ENCODE measurements at places on chromosomes 11 and 22.

- no peak for DNase-seq
These were observed 68.8 kb upstream of the SCUBE2 start for GRCh38 chr11:9160166-9160565.

DNA sequence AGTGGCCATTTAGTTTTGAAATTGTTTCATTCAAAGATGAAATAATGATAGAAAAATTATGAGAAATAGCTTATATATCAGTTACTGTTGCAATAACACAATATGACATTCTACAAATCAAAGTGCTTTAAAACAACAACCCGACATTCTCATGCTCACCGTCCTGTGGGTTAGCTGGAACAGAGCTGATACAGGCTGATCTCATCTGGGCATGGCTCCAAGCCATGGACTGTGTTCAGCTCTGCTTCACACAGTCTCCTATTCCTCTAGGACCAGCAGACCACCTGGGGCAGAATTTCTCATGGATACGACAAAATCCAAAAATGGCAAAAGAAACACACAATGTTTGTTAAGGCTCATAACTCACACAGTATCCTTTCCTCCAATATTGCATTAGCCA lies 178.6 kb downstream of the CNTN5 start:
- no peak for DNase-seq

DNA sequence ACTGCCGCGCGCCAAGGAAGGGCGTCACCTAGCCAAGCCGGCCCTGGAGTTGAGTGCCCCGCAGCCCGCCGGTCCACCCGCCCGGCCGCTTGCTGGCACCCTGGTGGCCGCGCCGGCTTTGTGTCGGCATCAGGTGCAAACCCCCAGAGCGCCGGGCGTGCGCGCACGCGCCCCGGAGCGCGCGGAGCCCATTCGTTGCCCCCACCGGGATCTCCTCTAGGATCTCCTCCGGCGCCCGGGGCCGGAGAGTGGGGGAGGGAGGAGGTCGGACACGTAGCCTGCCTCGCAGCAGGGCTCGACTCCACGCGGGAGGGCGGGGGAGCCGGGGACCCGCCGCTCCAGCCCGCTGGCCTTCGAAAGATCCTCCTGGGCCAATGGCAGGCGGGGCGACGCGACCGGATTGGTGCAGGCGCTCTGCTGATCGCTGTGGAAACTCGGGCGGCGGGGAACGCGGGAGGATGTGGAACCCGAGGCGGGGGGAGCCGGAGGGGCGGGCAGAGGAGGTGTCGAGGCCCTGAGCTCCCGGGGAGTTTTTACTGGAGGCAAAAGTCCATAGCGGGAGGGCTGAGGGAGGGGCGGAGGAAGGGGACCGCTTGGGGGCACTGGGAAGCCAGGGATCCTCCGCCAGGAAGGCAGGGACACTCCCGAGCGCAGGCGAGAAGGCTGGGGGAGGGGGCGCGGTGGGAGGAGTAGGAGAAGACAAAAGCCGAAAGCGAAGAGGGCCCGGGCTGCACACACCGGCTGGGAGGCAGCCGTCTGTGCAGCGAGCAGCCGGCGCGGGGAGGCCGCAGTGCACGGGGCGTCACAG lies at the start of gene FADS2:
Gene FADS2, plus strand, starts transcription at position 730 of the 808 bp plus-strand sequence. CDS start 91 bp downstream, outside the sequence.
- DNase-seq: peak; percentile 35

DNA sequence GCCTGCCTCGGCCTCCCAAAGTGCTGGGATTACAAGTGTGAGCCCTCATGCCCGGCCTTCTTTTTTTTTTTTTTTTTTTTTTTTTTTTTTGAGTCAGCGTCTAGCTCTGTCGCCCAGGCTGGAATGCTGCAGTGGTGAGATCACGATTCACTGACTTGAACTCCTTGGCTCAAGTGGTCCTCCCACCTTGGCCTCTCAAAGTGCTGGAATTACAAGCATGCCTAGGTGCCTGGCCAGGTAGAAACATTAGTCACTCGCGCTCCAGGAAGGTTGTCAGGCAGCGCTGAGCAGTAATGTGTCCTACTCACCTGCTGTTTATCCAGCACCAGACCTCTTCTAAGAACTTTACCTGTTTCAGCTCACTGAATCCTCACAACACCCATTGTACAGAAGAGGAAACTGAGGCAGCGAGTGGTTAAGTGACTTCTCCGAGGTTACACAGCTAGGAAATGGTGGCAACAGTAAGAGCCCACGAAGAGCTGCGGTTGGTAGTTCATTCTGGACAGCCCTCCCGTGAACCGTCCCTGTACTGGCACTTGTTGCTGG lies 496 bp upstream of the CST6 start:
- no peak for DNase-seq

GRCh38 chr11:131409345-131409744 lies 38.9 kb downstream of the NTM start:
- DNase-seq: no peak

- no peak for DNase-seq
These were observed 16.2 kb upstream of the CTTN start for GRCh38 chr11:70381872-70382861.

DNA sequence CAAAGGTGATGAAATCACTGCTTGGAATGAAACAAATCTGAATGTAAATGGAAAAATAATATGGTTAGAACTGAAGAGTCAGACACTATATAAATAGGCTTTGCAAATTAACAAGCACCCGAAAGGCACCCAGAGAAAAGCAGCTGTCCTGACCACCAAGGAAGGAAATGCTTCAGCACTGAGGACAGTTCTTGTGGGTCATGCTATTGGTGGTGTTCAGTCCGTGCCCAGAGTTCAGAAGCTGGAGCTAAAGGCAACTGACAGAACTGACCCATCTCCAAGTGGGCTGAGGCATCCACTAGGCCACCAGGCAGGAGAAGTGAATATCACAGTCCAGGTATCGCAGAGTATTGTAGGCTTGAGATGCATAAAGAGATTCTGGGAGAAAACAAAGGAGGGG lies 208.9 kb downstream of the OPCML start:
- no peak for DNase-seq

GRCh38 chr11:33419924-33420323 lies 162.7 kb downstream of the HIPK3 start:
- no peak for DNase-seq

DNA sequence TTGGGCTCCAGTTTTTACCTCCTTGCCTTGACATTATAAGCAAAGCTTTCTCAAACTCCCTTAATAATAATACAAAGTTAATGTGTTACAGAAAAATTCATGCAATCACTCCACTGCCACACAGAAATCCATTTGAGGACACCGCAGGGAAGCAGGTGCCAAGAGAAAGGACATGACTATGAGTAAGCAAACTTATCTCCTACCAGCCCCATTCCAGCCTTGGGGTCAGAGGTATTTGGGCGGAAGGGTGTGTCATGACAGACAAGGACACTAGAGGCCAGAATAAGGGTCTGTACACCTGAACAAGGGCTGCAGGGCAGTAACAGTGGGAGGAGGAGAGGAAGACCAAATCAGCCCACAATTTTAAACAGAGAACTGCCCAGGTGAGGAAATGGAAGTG lies 5.9 kb downstream of the GNG3 start:
- DNase-seq: no peak

DNA sequence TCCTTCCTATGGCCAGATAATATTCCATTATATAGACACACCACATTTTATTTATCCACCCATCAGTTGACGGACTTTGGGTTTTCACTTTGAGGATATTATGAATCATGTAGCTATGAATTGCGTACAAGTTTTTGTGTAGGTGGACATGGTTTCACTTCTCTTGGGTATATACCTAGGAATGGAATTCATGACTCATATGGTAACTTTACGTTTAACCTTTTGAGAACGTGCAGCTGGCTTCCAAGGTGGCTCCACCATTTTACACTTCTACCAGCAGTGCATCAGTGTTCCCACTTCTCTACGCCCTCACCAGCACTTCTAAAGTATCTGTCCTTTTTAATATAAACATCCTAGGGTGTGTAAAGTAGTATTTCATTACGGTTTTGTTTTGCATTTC lies 112.0 kb downstream of the PLEKHA7 start:
- no peak for DNase-seq

GRCh38 chr11:127653076-127653475 lies 652.5 kb upstream of the KIRREL3 start:
- no peak for DNase-seq

Data from SW 1271 (cell line).